ENCODE measurements at places on chromosomes 13 and 19. TPM values are rescaled to one million over a fixed set of nuclear protein-coding genes. Genes with fewer than 3 reads are reported as not detected.

DNA sequence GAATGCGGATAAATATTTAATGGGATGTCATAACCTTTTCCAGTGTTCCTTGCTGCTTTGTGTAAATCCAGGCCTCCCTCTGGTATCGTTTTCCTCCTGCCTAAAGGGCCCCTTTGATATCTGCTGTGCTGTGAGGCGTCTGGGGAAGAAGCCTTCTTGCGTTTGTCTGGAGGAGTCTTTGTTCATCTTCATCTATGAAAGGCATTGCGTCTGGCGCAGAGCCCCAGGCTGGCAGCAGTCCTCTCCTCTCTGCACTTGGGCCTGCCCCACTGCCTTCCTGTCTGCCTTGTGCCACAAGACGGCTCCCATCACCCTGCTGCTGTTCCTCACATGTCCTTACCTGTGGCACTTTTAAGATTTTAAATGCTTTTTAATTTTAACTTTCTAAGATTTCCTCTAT, 9.8 kb downstream of the PROZ start:
- DNase-seq, result no peak

DNA sequence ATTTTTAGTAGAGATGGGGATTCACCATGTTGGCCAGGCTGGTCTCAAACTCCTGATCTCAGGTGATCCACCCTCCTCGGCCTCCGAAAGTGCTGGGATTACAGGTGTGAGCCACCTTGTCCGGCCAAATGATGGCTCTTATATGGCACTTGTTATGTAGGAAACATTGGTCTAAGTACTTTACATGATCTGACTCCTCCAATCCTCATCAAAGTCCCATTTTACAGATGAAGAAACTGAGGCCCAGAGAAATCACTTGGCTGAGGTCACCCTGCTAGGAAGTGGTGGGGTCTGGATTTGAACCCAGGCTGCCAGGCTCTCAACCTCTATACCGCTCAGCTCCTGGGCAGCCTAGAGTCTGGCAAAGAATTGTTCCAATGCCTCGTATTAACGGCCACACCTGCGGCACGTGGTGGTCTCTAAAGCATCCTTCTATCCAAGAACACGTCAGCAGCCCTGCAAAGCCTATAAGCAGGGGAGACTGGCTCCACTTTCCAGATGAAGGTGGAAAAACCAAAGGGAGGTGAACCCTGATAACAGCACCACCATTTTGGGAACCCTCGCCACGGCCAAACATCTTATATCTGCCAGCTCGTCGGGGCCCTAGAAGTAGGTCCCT, 18.1 kb downstream of the SHANK1 start:
- DNase-seq, result no peak

Gene ZNF442
- total RNA-seq, result 0.86 TPM

Gene VMAC
- 0.67 TPM for total RNA-seq

Gene FFAR3
- 0.15 TPM for total RNA-seq

DNA sequence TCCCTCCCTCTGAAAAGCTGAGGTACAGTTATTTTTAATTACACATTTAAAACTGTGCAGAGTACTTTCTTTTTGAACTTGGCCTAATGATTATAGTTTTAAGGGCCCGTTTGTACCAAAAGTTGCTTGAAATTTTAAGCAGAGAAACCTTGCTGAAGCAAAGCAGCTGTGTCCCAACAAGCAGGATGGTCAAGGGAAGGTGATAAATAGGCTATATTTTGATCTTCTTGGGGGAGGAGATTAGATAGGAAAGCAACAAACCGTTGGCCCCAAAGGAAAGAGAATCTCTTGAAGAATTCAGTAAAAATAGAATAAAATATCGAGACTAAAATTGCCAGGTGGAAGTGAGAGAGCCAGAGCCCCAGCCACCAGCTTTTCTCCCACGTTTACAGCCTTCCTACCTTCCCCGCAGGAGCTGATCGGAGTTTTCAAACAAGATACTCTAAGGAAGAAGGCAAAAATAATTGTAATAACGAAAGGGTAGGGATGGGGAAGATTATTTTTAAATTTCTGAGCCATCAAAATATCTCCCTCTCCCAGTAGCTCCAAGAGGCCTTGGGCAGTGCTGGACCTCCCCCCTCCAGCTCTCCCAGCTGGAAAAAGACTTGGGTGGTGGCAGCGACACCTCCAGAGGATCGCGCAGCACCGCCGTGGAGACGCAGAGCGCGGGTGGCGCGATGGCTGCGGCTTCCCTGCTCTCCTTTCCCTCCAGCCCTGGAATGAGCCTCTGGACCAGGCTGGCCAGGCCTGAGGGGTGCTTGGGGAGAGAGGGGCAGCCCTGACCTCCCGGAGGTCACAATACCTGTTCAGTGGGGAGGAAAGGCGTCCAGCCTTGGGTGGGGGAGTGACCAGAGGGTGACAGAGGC, 5.8 kb downstream of the ZIC2 start:
- DNase-seq, result peak; percentile 83

Gene PEG3
- total RNA-seq, result 353 TPM

- no peak for DNase-seq
Measured at GRCh38 chr19:56880592-56881190, 40.2 kb upstream of the PEG3 start.

DNA sequence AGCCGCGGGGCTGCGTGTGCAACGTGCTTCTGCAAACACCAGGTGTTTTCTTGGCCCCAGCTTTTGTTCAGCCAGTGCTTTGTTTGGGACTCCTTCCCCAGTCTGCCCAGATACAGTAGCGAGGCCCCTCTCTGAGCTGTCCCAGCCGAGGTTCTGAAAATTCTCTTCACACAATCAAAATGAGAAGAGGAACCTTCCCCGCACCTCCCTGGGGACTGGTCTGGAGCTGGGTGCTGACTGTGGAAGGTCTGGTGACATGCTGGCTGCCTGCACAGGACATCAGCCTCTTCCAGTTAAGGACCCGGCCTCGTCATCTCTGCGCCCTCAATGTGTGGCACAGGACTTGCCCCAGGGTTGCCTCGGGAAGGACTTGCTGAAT, 4.2 kb downstream of the ATP4A start:
- DNase-seq, result no peak

DNA sequence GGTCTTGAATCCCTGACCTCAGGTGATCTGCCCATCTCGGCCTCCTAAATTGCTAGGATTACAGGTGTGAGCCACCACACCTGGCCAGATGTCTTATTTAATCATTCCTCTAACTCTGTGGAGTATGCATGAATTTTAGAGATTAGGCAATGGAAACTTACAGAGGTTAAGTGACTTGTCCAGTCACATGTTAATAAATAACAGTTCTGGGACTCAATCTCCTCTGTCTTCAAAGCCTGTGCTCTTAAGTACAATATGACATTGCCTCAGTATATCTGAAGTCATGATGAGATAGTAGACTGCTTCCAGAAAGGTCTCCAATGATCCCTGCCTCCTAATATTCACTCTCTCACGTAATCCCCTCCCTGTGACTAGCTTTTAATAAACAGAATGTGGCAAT, 72.9 kb upstream of the TDRD3 start:
- DNase-seq, result no peak

Measured in A673 (cell line).